ENCODE measurements at places on chromosomes 1 and 21. TPM values are rescaled to one million over a fixed set of nuclear protein-coding genes. Genes with fewer than 3 reads are reported as not detected.

The LGR6 gene
- 1.2 TPM for total RNA-seq

GRCh38 chr21:20652846-20653245 lies 345.4 kb upstream of the NCAM2 start:
- no peaks in the 10 kb centered on the region for H3K4me1 ChIP-seq
- H3K27me3 ChIP-seq, result no peaks in the 10 kb centered on the region
- no peak overlapping the region for H3K4me3 ChIP-seq
- DNase-seq, result no peak
- no peaks in the 10 kb centered on the region for H3K36me3 ChIP-seq
- H3K27ac ChIP-seq, result no peak overlapping the region

DNA sequence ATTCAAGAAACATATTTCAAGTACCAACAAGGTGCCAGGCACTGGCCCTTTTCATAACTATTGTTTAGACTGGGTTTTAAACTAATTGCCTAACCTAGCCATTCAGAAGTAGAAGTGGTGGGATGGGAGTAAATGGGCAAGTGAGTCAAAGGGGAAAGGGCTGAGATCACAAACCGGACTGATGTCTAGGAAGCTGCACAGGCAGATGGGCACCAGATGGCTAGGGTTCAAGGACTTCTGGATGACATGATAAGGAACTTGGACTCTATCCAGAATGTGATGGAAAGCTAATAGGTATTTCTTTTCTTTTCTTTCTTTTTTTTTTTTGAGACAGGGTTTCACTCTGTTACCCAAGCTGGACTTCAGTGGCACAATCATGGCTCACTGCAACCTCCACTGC lies 46.6 kb downstream of the LYST start:
- no peak overlapping the region for H3K27ac ChIP-seq
- no peak overlapping the region for H3K4me3 ChIP-seq
- H3K36me3 ChIP-seq, result peaks cover 2% of the 10 kb centered on the region

DNA sequence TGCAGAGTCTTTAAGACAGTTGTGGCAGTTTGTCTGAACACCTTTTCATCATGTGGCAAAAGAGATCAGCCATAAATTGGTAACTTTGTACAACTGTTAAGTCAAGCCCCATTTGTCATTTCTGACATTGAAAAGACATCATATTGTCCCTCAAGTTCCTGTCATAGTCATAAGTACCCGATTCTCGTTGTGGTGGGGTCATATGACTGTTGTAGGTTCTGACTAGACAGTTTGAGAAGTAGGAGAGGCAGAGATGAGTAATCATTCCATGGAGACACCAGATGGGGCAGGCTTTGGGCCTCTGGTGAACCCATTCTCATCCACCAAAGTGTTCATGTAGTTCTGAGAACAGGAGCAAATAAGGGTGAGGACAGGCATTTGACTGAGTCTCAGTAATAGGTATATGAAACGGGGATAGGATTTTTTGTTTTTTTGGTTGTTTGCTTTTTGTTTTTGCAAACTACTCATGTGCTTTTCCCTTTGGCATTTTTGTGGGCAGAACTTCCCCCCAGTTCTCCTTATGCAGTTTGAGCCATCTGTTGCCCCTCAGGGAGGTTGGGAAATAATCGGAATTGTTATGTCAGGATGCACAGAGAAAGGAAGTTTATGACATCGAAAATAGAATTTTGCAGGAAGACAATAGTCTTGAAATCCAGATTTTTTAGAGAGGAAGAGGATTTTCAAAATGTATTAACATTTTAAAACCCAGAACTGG lies 86.9 kb upstream of the KCNE2 start:
- no peak overlapping the region for H3K4me3 ChIP-seq
- H3K4me1 ChIP-seq, result no peaks in the 10 kb centered on the region
- H3K27me3 ChIP-seq, result no peaks in the 10 kb centered on the region
- no peak overlapping the region for H3K27ac ChIP-seq

The LCE1B gene
- not detected for total RNA-seq

The ARTN gene
- 1.1 TPM for total RNA-seq

- H3K27me3 ChIP-seq, result no peaks in the 10 kb centered on the region
- H3K4me1 ChIP-seq, result no peaks in the 10 kb centered on the region
- no peak for DNase-seq
- H3K4me3 ChIP-seq, result no peak overlapping the region
- no peak overlapping the region for H3K27ac ChIP-seq
- peaks cover 3% of the 10 kb centered on the region for H3K36me3 ChIP-seq
These were observed 49.1 kb downstream of the ADARB1 start for GRCh38 chr21:45123440-45123839.

GRCh38 chr21:46346296-46347202 lies 22.6 kb downstream of the PCNT start:
- H3K27me3 ChIP-seq, result no peaks in the 10 kb centered on the region
- no peaks in the 10 kb centered on the region for H3K4me1 ChIP-seq
- H3K36me3 ChIP-seq, result peaks cover 50% of the 10 kb centered on the region
- H3K4me3 ChIP-seq, result no peak overlapping the region
- H3K27ac ChIP-seq, result no peak overlapping the region

All from upper lobe of left lung (tissue), 6 donors.